ENCODE measurements at places on chromosomes 11 and 22. TPM values are rescaled to one million over a fixed set of nuclear protein-coding genes. Genes with fewer than 3 reads are reported as not detected.

GRCh38 chr11:121487191-121487590, 34.4 kb upstream of the SORL1-AS1 start:
- DNase-seq, result no peak

GRCh38 chr11:13055200-13055599, 46.1 kb downstream of the RASSF10 start:
- no peak for DNase-seq

DNA sequence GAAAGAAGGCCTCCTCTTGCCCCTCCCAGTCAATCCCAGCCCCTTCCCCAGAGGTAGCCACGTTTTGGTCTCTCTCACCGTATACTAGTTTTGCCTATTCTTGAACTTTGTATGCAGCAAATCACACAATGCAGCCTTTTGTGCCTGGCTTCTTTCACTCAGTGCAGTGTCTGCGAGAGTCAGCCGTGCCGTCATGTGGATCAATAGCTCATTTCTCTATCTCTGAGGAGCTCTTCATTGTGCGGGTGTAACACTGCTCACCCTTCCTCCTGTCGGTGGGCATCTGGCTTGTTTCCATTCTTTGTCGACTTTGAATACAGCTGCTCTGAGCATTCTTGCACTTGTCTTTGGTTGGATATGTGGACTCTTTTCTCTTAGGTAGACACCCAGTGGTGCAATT, 146.5 kb downstream of the CACNA1I start:
- no peak for DNase-seq

- no peak for DNase-seq
Observed at GRCh38 chr11:29562183-29562582, 454.6 kb downstream of the KCNA4 start.

DNA sequence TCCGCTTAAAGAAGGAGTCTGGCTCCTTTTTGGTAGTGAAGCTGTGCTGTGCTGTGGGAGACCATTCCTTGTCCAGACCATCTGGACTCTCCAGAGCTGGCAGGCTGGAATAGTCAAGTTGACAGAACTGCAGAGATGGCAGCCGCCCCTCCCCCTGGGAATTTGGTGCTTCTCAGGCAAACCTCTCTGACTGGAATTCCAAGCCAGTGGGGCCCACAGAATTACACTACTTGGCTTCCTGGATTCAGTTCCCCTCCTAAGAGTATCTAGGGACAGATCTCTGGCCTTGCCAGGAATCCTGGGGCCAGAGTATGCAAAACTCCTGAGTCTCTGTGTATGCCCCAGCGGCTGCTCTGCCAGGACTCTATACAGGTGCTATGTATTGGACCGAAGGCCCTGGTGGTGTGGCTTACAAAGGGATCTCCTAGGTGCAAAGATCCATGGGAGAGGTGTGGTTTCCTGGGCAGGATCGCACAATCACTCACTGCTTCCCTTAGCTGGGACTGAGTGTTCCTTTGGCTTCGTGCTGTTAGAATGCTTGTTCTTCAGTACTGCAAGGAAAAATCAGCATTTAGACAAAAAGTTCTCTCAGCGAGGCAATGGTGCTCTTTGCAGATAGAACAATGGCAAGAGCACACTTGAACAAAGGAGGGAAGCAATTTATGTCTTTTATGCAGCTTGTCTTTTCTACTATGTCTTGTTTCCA, 86.8 kb downstream of the PRMT3 start:
- DNase-seq, result no peak

GRCh38 chr11:27991736-27992135, 116.2 kb downstream of the KIF18A start:
- no peak for DNase-seq

GRCh38 chr22:36332623-36333332, 55.0 kb downstream of the MYH9 start:
- no peak for DNase-seq

DNA sequence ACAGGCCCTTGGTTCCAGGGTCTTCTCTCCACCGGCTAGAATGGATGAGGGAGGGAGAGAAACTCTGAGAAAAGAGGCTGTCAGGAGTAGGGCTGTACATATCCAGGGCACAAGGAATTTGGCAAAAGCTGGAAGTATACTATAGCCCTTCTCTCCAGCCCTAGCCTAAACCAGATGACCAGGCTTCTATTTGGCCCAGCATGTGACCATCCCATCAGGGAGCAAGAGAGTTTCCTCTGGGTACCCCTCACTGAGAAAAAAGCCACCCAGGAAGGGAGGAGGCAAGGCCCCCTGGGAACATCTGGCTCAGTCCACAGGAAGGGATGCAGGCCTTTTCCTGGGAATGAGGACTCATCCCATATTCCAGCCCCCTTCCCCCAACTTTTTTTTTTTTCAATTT, 8.3 kb downstream of the CD44 start:
- DNase-seq, result no peak

DNA sequence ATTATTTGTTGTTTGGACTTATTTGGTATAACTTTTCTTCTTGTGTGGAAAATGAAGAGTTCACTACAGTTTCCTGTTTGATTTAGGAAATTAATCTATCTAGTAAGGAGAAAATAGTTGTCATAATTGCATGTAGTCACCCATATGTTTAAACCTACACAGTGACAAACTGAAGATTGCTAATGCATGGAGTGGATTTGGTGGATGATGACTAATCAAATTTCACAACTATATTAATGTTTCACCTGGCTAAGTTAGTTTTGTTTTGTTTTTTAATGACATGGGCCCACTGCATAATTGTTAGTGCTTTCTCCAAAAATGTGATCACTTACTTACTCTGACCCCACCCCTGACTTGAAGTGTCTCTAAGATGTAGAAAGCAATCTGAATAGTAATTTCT, 170.6 kb downstream of the DYNC2H1 start:
- DNase-seq, result no peak

DNA sequence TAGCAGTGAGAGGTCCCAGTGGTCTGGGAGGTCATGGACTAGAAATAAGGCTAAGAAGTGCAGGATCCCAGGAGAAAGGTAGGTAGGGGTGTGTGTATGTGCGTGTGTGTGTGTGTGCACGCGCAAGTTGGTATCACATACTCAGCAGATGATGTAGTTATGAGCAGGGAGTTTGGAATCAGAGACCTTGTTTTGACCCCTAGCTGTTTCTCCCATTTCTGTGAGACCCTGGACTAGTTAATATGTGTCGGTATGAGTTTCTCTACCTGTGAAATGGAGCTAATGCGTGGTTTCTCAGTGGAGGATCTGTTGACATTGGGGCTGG, 1.3 kb downstream of the SERPING1 start:
- DNase-seq, result peak; percentile 19

Gene PLET1
- polyA plus RNA-seq, result not detected

Gene RAPSN
- 0.26 TPM for polyA plus RNA-seq

Gene STK33
- 27.7 TPM for polyA plus RNA-seq

Gene LRFN4
- polyA plus RNA-seq, result 13.1 TPM

All from left renal pelvis (tissue), 4 donors.